GM12864 (cell line): ENCODE measurements at places on chromosomes 2 and 18.

GRCh38 chr2:29015701-29016470 lies 34.8 kb downstream of the TOGARAM2 start:
- no peak for DNase-seq

GRCh38 chr18:44051026-44051425 lies 629.7 kb upstream of the SETBP1 start:
- no peak for DNase-seq

- DNase-seq = no peak
These were observed 301.6 kb upstream of the STON1 start for GRCh38 chr2:48228345-48228684.

DNA sequence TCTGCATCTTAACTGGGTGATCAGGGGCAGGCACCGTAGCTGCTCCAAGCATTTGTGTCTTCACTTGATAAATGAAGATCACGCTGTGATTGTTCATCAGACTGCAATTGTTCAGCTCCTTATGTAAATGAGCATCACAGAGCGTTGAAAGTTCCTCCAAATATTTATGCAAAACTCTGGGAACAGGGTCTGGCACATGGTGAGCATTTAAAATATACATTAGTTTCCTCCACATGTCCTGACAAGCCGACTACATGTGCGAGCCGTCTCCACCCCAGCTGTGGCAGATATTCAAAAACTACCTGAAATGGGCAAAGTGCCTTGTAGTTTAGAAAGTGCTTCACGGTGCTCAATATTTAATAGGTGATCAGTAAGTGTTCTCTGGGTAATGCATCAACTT lies 175.1 kb upstream of the ID2 start:
- no peak for DNase-seq

GRCh38 chr2:43412114-43412753 lies 183.6 kb downstream of the THADA start:
- DNase-seq = no peak

- DNase-seq = no peak
These were observed 22.8 kb upstream of the ASB18 start for GRCh38 chr2:236286873-236287545.

GRCh38 chr18:80197528-80197927 lies 49.8 kb downstream of the PARD6G start:
- no peak for DNase-seq

GRCh38 chr2:197285361-197285760 lies 25.2 kb downstream of the ANKRD44 start:
- DNase-seq = no peak

- DNase-seq = no peak
These were observed 131.7 kb downstream of the GCA start for GRCh38 chr2:162475661-162476060.

DNA sequence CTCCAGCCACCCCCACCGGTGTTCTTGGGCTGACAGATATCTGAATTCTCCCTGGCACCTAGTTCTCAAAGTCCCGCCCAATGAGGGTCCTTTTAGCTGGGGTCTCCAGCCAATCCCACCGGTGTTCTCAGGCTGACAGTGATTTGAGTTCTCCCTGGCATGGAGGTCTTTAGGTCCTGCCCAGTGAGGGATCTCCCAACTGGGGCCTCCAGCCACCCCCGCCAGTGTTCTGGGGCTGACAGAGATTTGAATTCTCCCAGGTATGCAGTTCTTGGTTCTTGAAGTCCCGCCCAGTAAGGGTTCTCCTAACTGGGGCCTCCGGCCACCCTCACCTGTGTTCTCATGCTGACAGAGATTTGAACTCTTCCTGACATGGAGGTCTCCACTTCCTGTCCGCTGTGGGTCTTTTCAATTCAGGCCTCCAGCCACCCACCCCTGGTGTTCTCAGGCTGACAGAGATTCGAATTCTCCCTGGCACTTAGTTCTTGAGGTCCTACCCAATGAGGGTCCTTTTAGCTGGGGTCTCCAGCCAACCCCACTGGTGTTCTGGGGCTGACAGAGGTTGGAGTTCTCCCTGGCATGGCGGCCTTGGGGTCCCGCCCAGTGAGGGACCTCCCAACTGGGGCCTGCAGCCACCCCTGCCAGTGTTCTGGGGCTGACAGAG lies 154.6 kb downstream of the ANKRD36 start:
- DNase-seq = no peak

DNA sequence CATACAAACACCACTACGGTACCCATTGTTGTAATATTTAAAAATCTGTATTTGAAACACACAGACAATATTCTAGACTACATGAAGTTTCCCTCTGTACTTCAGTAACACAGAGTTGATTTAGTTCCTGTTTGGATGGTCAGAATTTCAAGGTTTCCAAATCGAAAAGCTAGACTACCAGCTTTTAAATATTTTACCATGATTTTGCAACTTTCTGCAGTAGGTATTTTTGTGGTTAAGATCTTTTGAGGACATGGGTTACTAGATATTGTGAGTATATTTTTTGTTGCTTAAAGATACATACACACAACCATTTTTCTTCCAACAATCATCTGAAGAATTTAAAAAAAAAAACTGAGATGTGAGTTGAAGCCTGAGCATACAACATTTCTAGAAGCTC lies 10.9 kb downstream of the SERPINB5 start:
- no peak for DNase-seq

DNA sequence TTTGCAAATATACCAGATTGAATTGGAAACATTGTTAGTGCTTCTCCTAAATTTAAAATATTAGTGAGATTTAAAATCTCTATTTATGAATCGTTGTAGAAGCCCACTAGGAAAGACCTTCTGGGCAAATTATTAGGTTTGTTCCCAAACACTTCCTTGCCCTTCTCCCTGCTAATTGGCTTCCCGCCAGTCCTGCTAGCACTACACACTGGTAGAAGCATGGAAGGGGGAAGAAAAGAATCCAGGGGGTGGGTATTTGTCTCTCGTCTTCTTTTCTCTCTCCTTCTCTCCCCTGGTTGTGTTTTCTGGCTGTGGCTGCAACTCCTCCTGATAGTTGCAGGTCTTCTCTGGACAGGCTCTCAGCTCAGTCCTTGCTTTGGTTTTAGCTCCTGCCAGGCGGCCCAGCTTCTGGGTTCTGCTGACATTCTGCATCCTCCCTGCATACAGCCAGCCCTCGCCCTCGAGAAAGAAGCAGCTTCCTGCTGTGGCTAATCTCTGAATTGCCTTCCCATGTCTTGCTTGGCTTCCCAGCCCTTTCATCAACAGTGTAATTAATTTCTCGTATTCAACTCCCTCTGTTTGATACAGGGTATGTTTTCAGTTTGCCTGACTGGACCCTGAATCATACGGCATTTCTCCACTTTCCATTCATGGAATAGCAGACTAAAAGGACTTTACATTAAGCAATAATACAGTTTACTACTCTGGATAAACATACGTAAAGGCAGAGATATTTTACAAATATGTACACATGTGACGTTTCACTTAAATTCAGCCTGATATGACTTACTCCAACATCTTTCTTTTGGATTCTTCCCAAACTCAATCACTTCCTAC lies 6.9 kb upstream of the PARD3B start:
- DNase-seq = no peak

GRCh38 chr2:205877496-205877895 lies 195.2 kb downstream of the NRP2 start:
- DNase-seq = no peak

GRCh38 chr18:3262234-3263131 lies 550 bp downstream of the MYL12B start:
- no peak for DNase-seq

- DNase-seq = no peak
These were observed 25.4 kb downstream of the PDCL3 start for GRCh38 chr2:100588071-100588786.

DNA sequence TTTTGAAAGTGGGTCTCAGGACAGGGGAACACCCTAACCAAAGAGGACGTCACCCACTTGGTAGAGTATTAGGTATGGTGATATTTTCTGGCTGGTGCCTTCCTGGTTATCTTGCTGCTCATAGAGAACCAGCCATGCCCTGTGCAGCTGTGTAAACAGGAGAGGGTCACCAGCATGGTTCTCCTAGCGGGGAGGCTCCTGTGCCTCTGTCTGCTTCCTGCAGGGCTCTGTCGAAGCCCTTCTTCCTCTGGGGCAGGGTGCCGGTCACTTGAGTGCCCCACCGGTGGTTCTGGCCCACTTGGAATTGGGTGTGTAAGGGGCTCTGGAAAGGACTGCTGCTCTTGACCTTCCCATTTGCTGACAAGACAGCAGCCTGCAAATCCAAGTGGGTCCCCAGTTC lies 131.6 kb upstream of the MSH6 start:
- no peak for DNase-seq
